ENCODE measurements at places on chromosomes 12 and 14.

DNA sequence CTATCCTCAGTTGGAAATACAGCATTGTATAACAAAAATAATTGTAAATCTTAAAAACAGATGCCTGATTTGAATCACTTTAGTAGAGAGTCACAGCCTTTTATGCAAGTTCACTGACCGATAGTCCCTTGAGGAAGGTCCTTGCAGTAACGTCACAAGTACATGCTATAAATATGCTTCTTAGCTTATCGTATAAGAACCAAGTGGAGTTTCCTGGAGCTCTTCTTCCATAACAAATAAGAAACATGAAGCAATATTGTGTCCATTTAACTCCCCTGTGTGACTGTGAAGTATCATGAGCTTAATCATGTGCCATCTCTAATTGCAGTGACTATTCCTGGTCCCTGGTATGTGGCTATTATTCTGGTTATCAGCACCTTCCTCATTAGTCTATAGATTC lies 107.9 kb downstream of the SLC38A4 start:
- no peak for DNase-seq

- no peak for DNase-seq
These were observed 37.6 kb downstream of the SERPINA3 start for GRCh38 chr14:94649543-94650443.

DNA sequence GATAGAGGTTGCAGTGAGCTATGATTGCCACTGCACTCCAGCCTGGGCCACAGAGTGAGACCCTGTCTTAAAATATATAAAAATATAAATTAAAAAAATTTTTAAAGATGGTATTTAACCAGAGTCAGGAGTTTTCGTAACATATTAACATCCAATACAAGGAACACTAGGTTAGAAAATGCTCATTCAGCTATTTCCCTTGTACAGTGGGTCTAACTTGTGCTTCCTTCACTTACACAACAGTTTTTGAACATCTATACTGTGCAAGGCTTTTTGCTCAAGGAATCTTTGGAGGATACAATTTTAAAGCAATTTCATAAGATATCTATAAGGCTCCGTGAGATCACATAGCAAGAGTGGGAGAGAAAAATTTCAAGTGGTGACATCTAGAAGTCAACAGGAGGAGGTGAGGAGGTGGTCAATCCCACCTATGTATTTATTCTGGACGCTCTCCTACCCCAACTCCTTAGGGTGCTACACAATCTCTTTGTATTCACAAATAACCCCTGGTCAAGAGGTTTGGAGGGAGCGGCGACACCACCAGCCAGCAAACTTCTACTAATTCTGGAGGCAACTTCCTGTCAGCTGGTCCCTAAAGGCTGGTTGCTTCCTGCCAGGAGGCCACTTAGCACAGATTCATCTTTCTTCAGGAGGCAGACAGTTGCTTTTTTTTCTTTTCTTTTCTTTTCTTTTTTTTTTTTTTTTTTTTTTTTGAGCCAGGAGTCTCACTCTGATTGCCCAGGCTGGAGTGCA lies 22.2 kb downstream of the DUSP16 start:
- no peak for DNase-seq

DNA sequence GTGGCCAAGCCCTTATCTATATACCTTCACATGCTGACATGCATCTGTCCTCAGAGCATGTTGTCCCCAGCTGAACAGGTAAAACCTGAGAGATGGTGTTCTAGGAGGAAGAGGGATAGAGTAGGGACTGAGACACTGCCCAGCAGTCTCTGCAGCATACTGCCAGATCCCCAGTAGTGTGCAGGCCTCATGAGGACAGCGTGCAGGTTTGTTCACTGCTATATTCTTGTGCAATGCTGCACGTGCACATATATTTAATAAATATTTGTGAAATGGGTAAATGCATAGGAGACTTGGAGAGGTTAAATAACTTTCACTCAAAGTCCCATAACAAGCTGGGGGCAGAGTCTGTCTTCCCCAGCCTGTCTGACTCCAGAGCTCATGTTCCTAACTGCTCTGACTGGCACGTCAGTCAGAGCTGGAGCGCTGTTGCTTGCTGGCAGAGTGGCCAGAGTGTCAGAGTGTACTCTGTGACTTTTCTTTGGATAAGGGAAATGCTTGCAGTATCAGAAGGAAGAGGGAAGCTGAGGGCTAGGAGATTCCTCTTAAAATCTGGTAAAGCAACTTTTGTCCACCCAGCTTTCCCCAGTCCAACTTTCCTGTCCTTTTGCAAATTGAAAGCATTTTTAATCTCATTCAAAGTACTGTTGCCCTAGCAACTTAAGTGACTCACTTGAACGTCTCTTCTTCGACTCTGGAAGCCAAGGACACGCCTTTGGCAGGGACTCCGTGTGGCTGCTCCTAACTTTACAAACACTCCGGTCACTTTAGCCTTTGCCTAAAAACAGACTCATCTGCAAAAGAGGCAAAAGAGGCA lies 14.9 kb upstream of the POLR3B start:
- DNase-seq = no peak

GRCh38 chr12:43052441-43052840 lies 462.9 kb upstream of the PRICKLE1 start:
- no peak for DNase-seq

Data from stimulated activated naive CD4-positive, alpha-beta T cell treated with Interleukin-2 at 50 U/mL for 16 hours (primary cell).